ENCODE measurements at places on chromosomes 13 and 19. TPM values are rescaled to one million over a fixed set of nuclear protein-coding genes. Genes with fewer than 3 reads are reported as not detected.

DNA sequence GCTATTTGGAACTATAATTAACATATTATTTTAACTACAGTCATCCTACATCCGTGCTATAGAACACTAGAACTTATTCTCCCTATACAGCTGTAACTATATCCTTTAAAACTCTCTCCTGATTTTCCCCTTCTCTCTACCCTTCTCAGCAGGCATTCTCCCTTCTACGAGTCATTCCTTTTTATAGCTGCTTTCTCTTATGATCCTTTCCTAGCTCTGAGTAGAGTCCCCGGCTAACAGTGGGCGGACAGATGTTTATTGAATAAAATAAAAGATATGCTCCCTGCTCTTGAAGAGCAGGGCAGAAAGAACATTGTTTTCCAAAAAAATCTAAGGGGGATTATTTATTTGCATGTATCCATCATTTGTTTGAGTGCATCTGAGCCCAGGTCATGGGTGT, 246.5 kb upstream of the TMTC4 start:
- no peak overlapping the region for H3K27ac ChIP-seq
- no peak for DNase-seq
- no peaks in the 10 kb centered on the region for H3K4me1 ChIP-seq
- no peak overlapping the region for H3K4me3 ChIP-seq
- no peaks in the 10 kb centered on the region for H3K36me3 ChIP-seq

GRCh38 chr19:18074192-18074591, 12.5 kb downstream of the IL12RB1 start:
- no peaks in the 10 kb centered on the region for H3K36me3 ChIP-seq
- H3K4me1 ChIP-seq = no peaks in the 10 kb centered on the region

DNA sequence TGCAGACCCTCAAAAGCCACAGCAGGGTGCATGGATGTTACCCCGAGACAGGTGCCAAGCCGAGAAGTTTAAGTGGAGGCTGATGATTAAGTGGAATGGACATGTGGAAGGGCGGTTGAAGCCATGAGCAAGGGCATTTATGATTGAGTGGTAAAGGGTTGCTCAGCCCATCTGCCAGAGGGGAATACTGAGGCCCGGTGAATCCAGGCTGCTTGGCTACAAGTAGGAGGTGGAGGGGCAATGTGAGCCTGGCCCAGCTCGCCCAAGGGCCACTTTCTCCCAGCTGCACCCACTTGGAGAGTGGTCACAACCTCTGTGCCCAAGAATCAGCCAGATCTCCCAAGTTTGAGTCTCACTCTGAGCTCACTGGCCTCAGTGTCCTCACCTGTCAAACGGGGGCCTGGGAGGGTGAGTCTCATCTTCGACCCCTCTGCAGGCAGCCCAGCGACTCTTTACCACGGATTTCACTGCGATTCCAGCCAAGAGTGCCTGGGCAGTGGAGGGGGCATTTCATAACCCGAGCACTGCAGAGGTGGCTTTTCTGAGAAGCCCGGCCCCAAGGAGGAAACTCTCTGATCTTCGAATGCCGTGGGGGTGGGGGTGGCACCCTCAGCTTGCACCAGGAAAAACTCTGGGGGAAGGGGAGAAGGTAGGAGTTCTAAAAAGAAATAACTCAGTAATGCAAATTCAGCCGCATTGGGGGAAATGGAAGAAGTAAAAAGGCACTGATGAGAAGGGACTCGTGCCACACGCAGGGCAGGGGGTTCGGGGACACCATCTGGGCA, 62.9 kb upstream of the KLF2 start:
- H3K4me3 ChIP-seq = no peak overlapping the region
- no peaks in the 10 kb centered on the region for H3K27me3 ChIP-seq
- no peak for DNase-seq
- peaks cover 11% of the 10 kb centered on the region for H3K4me1 ChIP-seq

DNA sequence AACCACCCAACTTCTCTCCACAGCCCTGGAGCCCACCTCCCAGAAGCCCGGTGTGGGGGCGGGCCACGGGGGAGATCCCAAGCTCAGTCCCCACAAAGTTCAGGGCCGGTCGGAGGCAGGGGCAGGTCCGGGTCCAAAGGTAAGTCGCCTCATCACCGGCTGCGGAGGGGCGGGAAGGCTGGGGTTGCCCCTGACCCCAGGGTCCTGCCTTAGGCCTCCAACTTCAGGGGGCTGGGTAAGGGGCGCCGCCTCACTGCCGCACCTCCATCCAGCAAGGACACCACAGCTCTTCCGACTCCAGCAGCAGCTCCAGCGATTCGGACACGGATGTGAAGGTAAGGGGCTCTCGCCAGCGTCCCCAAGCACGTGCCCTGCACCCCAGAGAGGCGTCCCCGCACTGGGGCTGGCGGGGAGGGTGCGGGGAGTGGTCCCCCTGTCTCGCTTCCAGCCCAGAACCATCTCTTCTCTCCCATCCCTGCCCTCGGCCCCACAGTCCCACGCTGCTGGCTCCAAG, 358 bp downstream of the C19orf33 start:
- H3K27me3 ChIP-seq = no peaks in the 10 kb centered on the region
- no peak for DNase-seq
- H3K27ac ChIP-seq = no peak overlapping the region
- H3K4me1 ChIP-seq = no peaks in the 10 kb centered on the region

DNA sequence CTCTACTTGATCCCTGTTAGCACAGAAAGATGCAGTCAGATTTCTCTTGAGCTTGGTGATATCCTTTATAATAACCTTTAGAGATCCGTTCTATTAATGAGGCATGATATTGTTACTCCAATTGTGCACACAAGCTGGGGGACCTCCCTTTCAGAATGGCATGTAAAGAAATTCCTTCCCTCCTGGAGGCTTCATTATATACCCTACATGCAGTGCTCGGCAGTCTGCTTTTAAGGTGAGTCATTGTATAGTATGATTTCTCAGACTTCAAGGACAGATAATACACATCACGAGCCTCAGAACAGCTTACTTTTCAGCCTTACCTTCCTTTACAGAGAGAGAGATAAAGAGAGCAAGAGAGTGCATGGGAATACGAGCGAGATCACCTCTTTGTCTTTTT, 261.3 kb downstream of the ATP8A2 start:
- H3K4me1 ChIP-seq = no peaks in the 10 kb centered on the region
- no peak overlapping the region for H3K4me3 ChIP-seq
- no peaks in the 10 kb centered on the region for H3K27me3 ChIP-seq
- H3K27ac ChIP-seq = no peak overlapping the region

ZNF154 gene
- 0.72 TPM for total RNA-seq

LYPD5 gene
- total RNA-seq = 0.35 TPM

CYP4F8 gene
- not detected for total RNA-seq

FGF9 gene
- not detected for total RNA-seq

LCP1 gene
- total RNA-seq = 8.5 TPM

NLRP4 gene
- total RNA-seq = not detected

ZNF563 gene
- 1.3 TPM for total RNA-seq
